Mesenteric fat pad (tissue), 1 donor: ENCODE measurements at places on chromosomes 16 and 17. TPM values are rescaled to one million over a fixed set of nuclear protein-coding genes. Genes with fewer than 3 reads are reported as not detected.

SMPD3 gene
- total RNA-seq = 0.58 TPM

KRT20 gene
- total RNA-seq = 1.2 TPM

CAVIN1 gene
- 681 TPM for total RNA-seq

APOBR gene
- 4.1 TPM for total RNA-seq

- DNase-seq = no peak
Observed at GRCh38 chr16:78584213-78584860, 484.9 kb downstream of the WWOX start.

- no peak for DNase-seq
Observed at GRCh38 chr17:73787076-73788059, 143.1 kb upstream of the SDK2 start.

DNA sequence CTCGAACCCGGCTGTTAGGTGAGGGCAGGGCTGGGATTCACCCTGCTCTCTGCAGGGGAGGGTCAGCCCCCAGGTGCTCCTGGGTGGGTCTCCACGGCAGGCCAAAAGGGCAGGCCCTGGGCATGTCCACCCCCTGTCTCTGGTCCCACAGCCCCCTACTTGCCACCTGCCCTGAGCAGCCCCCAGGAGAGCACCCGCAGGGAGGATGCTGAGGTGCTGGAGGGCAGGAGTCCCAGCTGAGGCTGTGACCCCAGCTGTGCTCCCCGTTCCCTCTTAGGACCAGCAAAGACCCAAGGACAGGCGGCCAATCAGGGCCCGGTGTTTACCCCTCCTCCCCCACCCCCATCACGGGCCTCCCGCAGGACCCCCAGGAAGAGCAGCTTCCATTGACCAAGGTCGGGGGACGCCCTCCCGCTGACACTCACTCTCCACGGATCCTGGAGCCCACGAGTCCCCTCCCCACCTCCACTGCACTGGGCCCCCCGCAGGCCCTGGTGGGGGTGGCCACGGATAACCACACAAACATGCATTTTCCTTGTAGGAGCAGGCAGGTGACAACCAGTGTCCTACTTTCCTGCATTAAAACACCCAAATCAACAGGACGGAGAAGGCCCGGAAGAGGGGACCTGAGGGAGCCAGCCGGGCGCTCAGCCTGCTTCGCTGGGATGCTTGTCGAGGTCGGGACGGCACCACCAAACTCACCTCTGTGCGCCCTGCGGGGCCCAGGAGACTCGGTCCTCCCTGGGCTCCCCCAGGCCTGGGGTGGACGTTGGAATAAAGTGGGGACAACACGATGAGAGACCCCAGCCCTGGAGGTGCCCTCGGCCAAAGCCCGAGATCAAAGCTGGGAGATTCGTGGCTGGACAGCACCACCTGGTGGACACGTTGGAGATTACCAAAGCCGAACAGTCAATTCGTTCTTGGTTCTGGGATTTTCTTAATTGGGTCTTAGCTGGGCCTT is 22.5 kb upstream of the ENPP7 start:
- DNase-seq = no peak

- DNase-seq = no peak
Observed at GRCh38 chr17:31511580-31511979, 120.1 kb downstream of the RAB11FIP4 start.

GRCh38 chr17:7885367-7886226 is 3.0 kb upstream of the CHD3 start:
- DNase-seq = no peak

DNA sequence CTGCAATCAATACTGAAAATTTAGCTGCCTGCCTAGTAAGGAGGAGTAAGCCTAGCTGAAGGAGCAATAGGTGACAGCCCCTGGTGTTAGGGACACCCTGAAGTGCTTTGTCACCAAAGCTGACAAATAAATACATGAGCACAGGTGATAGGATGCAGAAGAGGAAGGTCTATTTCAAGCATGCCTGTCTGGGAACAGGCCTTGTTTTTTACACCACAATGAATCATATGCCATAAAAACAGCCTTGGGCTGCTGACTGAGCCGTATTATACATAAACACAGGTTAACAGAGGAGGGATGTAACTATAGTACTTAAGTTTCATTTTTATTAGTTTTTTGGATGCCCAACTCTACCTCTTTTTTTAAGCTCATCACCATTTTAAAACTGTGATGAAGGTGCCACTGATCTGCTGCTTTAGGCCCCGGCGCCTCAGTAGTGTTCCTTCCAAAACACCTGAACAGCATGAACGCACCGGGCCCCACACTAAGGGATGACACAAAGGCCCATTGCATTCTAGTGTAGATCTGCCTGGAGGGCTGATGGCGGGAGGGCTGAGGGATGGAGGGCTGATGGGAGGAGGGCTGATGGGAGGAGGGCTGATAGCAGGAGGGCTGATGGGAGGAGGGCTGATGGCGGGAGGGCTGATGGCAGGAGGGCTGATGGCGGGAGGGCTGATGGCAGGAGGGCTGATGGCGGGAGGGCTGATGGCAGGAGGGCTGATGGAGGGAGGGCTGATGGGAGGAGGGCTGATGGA is 150.3 kb downstream of the AATF start:
- no peak for DNase-seq

GRCh38 chr17:17063546-17064122 is 21.4 kb downstream of the MPRIP start:
- peak; percentile 89 for DNase-seq

- no peak for DNase-seq
Observed at GRCh38 chr17:61739002-61739401, 124.3 kb downstream of the BRIP1 start.

- no peak for DNase-seq
Observed at GRCh38 chr17:28097901-28098300, 55.4 kb downstream of the NLK start.

- DNase-seq = no peak
Observed at GRCh38 chr16:70466805-70467076, 12.3 kb downstream of the FCSK start.
